Stimulated activated CD8-positive, alpha-beta memory T cell treated with anti-CD3 and anti-CD28 coated beads, Interleukin-7, amount 100 ng/mL, for 1 hour (primary cell): ENCODE measurements at places on chromosomes 6 and 20.

DNA sequence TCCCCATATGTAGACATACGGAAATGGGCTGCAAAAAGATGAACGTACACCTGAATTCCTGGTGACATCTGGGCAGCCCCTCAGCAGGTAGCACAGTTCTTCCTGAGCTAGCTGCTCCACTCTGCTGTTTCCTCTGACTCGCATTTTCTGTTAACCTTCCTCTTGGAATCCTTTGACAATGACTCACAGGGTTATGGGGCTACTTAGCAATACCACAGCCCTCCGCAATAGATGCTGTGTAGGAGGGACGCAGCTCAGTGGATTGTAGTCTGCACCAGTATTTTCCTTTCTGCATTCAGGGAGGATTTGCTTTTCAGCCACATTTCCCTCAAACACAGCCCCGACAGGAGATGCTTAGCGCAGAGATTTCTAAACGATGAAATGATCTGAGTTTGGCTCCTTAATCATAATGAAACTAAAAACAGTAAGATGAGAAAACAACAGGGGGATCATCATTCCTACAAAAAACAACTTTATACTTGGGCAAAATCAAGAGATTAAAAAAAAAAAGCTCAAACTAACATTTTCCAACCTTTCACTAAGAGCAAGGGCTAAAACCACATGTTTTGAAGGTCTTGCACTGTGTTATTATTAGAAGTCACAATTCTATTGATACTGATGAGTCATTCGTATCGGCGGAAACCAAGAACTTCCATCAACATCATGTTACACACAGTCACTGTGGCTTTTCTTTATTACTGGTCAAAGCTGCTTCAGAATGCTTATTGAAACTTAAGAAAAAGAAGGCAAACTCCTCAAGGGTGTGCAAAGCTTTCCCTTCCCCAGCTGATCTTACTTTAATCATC lies 12.2 kb downstream of the BACH2 start:
- DNase-seq = no peak

DNA sequence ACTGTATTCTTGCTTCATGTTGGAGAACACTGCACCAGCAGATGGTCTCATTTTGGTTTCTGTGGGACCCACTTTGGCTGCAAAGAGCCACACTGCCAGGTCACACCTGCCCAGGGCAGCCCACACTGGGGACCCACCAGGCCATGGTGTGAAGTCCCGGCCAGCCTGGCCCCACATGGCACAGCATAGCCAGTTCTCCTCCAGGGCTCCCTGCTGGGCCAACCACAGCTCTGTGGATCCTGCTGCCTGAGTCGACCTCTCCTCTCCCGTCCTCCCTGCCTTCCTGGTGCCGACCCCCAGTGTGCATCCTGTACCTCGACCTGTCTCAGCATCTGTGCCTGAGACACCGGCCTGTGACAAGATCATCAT lies 3.0 kb downstream of the ARFRP1 start:
- no peak for DNase-seq

- no peak for DNase-seq
Measured at GRCh38 chr6:118748311-118749062, 97.1 kb upstream of the CEP85L start.

- DNase-seq = no peak
Measured at GRCh38 chr6:110699780-110700179, 115.5 kb downstream of the CDK19 start.

DNA sequence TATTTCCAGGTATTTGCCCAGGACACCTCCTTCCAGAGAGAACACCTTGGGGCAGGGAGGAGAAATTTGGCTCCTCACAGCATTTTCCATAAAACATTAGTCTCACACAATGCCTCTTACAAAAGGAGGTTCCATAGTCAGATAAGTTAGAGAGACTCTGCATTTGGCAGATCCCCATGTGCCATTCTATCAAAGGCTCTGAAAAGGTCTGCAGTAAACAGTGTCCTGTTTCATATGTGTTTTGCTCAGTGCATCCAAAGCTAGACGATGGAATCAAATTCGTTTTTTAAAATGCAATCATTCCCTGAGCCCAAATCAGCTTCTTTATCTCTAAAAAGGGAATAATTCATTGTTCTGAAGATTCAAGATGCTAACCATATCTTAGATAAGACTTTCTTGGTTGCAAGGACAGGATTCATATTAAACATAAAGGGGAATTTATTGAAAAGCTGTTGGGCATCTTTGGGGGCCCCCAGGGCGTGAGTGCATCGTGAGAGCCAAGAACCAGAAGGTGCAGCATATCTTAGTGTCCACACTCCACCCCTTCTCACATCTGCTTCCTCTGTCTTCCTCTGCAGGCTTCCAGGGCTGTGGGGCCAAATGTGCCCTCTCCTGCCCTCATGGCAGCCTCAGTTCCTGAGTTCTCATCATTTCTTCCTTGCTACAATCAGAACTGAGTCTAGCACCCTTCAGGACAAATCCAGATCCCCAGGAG lies 41.4 kb upstream of the MLN start:
- no peak for DNase-seq

GRCh38 chr6:110387986-110388385 lies 27.4 kb downstream of the DDO start:
- DNase-seq = no peak

- no peak for DNase-seq
Measured at GRCh38 chr6:167572841-167573271, 248.0 kb downstream of the TTLL2 start.

GRCh38 chr6:1678201-1678600 lies 68.5 kb downstream of the FOXC1 start:
- no peak for DNase-seq

DNA sequence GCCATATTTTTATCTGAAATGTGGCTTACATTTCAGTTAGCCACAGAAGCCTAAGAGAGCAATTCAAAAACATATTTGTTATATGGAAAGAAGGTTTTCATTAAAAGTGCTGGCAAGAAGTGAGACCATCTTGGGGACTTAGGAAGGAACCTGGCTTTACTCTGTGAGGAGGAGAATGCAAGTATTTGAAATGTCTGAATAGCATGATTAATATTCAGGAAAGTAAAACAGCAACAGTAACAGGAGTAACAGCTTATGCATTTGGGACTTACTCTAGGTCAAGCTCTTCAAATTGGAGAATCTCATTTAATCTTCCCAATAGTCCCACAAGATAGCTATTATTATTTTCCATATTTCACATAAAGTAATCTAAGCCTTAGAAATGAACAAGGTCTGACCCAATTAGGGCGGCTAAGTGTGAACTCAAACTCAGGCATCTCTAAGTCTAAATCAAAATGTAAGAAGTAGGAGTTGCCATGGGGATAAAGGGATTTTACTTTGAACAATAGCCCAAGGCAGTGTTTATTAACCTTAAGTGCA lies 816.5 kb downstream of the BCKDHB start:
- DNase-seq = no peak

DNA sequence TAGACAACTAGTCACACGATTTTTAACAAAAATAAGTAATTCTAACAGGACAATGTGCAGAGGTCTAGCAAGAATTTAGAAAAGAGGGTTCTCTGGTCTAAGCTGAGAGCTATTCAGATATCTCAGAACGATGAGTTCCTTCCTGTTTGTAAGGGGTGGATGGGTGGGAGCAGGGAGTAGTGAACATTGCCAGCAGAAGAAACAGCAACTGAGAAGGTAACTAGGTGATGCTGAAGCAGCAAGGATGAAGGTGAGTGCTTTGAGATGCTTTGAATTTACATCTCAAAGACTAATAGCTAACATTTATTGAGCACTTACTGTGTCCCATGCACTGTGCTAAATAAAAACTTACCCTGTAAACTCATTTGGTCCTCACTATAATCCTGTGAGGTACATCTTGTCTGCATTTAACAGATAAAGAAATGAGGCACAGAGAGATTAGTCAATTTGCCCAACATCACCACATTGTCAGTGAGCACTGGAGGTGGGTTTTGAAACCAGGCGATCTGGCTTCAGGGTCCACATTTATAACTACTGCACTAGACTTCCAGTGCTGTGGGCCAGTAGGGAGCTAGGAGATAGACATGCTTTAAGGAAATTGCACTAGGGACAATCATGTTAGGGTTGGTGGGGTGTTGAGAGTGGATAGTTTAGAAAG lies 15.7 kb downstream of the BRD2 start:
- DNase-seq = no peak
